ENCODE measurements at places on chromosomes 1 and 21.

- DNase-seq, result no peak
Observed at GRCh38 chr1:87926131-87926830, 597.6 kb downstream of the LMO4 start.

GRCh38 chr1:247367786-247368422 lies 36.2 kb upstream of the ZNF496 start:
- DNase-seq, result no peak

DNA sequence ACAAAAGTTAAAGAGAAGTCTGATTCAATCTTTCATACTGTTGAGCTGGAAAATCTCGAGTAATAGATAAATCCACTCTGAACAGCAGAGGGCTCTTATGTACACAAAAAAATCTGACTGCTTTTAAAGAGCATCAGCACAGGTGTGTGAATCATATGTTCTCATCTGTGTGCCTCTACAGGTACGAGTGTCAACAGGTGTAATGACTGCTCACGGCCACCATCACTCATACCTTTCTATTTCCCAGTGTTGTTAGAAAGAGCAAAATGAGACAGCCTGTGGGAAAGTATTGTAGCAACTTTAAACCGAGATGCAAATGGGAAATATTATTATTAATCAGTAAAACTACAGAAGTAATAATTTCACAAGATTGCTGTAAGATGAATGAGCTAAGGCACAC lies 49.0 kb upstream of the SCAF4 start:
- no peak for DNase-seq

GRCh38 chr1:33271666-33272505 lies 15.6 kb downstream of the ZNF362 start:
- DNase-seq, result no peak

- DNase-seq, result no peak
Observed at GRCh38 chr1:219713981-219714381, 101.1 kb upstream of the ZC3H11B start.
